ENCODE measurements at places on chromosomes 3 and 15.

GRCh38 chr3:2657971-2658370 lies 452.2 kb downstream of the IL5RA start:
- DNase-seq: no peak

DNA sequence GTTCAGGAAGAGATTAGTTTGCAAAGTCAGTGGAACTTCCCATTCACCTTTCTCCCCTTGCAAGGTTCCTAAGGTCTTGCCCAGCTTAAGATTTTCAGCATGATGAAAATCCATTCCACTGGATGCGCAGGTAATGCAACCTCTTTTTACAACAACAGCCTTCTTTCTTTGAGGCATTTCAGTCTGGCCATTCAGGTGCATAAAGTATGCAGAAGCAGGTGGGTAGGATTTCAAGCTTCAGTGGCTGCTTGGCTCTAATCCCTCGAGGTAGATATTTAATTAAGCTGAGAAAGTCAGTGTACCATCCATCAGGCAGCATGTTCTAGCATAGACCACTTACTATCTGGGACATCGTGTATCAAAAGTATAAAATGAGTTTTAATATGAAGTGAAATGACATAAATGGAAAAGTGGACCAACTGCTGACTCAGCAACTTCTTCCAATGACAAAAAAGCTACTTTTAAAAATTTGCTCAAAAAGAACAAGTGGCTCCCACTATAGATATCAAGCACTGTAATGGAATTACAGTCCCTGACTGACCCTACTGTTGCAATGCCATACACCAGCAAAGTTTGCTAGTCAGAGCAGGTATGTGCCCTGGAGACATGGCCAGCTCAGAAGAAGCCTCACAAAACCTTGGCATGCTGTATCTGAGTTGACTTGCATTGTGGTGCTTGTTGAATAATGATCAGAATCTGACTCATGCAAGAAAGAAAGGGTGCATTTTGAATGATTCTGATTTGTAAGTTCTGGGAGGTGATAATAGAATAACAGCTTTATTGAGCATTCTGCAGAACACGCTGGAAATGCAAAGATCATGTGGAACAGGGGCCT lies 459.9 kb upstream of the MCTP2 start:
- no peak for DNase-seq

GRCh38 chr3:55683666-55684270 lies 196.7 kb upstream of the WNT5A start:
- no peak for DNase-seq

GRCh38 chr15:81133782-81134461 lies at the start of gene CFAP161:
Gene CFAP161 (plus strand): TSS chr15:81134270. CDS start chr15:81134330, 60 bp downstream.
- peak; percentile 88 for DNase-seq

- DNase-seq: no peak
These were observed 81.8 kb upstream of the CPNE4 start for GRCh38 chr3:132116601-132117000.

DNA sequence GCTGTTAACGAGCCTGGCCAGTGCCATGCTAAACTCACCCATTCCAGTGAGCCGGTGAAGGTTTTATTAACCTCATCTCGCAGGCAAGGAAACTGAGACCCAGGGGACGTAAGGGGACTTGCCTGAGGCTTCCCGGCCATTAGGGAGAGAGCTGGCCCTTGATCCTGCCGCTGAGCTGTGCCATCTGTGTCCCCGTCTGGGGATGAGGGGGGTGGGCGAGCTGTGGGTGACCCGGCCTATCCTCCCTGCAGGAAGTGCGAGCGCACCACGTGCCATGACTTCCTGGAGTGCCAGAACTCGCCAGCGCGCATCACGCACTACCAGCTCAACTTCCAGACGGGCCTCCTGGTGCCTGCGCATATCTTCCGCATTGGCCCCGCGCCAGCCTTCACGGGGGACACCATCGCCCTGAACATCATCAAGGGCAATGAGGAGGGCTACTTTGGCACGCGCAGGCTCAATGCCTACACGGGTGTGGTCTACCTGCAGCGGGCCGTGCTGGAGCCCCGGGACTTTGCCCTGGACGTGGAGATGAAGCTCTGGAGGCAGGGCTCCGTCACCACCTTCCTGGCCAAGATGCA lies 88.5 kb downstream of the FBLN2 start:
- DNase-seq: no peak

DNA sequence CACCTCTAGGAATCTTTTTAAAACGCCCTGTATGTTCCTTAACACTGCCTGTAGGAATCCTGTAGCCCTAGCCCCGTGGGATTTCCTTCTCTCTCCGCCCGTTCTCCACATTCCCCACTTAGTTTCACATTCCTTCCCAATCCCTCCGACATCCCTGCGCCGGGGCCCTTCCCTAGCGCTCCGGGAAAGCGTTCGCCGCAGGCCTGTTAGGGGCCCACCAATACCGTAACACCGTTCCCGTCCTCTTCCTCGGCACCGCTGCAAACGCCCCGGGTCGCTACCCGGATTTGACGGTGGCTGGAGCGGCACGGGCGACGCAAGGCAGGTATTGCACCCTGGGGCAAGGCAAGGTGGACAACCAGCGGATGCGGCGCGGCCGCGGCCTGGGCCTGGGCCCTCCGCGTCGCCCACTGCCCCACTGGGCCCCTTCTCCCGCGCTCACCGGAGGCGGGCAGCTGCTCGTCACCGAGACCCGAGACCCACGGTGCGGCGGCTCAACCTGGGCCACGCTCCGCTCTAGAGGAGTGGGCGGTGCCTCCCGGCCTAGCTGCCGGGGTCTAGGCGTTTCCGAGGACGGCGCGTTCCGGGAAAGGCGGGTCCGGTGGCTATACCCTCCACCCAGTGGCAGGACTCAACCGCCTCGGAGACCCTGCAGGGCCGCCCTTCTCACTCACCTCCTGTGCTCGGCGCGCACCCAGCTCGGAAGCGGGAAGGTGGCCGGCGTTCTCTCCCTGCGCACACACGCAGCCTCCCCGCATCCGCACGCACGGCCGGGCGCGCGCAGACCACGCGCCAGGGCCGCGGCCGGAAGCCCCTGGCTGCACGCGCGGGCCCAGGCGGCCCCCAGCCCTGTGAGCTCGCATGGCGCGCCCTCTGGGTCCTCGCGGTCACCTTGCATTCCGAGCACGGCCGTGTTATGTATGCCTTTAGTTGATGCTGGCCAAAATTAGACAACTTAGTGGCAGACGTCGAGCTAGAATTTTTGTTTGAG lies at the start of gene B3GALNT1:
B3GALNT1 (minus strand) TSS at position 789 of the 991 bp plus-strand sequence. CDS start 18,595 bp downstream, outside the sequence.
- DNase-seq: no peak

DNA sequence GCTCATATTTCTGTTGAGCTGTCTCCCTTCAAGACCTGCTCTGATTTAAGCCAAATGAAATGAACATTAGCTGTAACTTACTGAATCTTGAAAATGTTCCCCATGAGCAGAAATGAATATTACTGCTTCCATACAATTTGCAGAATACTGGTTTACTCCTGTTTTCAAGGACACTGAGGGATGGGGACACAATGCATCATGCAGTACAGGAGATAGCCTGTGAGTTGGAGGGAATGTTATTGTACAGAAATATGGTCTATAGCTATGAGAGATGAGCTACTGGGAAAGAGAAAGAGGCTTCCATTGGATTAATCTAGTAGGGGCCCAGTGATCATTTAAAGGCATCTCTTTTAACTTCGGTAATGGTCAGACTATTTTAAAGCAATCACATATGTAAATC lies 798.2 kb downstream of the GRM7 start:
- DNase-seq: no peak

DNA sequence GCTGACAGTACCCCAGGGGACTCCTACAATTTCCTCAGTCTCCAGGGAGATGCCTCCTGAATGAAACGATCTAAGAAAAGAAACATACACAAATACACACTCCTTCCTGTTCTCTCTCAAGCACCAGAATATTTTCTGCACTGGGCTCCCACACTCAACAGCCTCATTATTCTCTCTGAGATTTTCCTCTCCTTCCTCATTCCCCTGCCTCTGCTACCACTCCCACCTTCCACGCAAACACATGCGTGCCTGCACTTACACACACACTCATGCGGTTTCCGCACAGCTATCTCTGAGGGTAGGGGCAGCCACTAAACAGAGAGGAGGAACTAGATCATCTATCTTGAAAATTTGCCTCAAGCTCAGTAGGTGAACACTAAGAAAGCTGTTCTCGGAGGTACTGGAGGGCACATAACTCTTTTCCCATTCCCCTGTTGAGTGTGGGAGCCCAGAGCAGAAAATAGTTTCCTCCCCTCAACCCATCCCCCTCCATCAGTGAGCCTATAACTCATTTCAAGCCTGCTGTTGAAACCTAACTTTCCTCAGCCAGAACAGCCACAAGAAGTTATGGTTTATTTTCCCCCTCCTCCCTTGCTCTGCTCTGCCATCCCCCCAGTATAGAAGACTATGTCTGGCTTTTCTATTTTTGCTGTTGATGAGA lies 30.5 kb upstream of the TIPARP start:
- no peak for DNase-seq

- DNase-seq: no peak
These were observed 136.8 kb upstream of the PLXNA1 start for GRCh38 chr3:126845920-126846715.

GRCh38 chr3:150762662-150763121 lies 277 bp downstream of the SIAH2 start:
- no peak for DNase-seq

- DNase-seq: no peak
These were observed 65.8 kb downstream of the PDE8A start for GRCh38 chr15:85047271-85047948.

- no peak for DNase-seq
These were observed 330.8 kb upstream of the AGTR1 start for GRCh38 chr3:148366743-148367410.

GRCh38 chr15:81016489-81017068 lies 15.9 kb downstream of the TLNRD1 start:
- DNase-seq: no peak

GRCh38 chr3:115961380-115961779 lies 338.1 kb downstream of the GAP43 start:
- DNase-seq: no peak

GRCh38 chr15:59074607-59075006 lies 30.3 kb upstream of the CCNB2 start:
- no peak for DNase-seq

- no peak for DNase-seq
These were observed 13.9 kb upstream of the HES1 start for GRCh38 chr3:194121891-194122631.

- no peak for DNase-seq
These were observed 15.6 kb downstream of the HERC1 start for GRCh38 chr15:63818191-63818590.

GRCh38 chr15:71410347-71410746 lies 295.1 kb downstream of the THSD4 start:
- no peak for DNase-seq

- DNase-seq: no peak
These were observed 226.0 kb upstream of the NDN start for GRCh38 chr15:23913081-23913480.

GRCh38 chr3:152183473-152183872 lies 85.3 kb upstream of the MBNL1 start:
- DNase-seq: peak; percentile 27

GRCh38 chr15:78007964-78008886 lies 69.3 kb downstream of the TBC1D2B start:
- DNase-seq: no peak

DNA sequence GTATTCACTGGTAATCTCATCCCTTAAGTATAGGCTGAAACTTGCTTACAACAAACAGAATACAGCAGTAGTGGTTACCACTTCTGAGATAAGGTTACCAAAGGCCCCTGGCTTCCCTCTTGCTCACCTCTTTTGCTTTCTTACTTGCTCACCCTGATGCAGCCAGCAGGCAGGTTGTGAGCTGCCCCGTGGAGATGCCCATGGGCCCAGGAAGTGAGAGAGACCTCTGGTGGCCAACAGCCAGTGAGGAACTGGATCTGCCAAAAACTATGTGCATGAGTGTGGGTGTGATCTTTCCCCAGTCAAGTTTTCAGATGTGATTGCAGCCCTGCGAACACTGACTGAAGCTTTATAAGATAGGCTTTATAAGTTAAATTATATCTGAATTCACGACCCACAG lies 48.7 kb downstream of the NMNAT3 start:
- peak; percentile 20 for DNase-seq

DNA sequence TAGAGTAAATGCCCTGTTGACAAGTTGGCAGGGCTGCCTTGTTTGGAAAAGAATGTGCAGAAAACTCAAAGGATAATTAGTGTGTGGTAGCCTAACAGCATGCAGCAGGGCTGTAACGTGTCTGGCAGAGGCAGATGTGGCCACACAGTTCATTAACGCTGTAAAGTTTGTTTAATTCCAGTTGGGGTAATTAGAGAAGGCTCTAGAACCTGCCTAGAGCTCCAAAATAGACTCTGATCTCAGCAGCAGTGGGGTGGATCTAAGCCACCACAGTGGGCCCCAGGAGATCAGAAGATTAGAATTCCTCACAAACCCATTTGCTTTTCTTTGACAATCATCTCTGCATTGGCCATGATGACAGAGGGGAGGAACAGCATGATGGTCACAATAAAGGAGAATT lies 65.1 kb upstream of the LEKR1 start:
- no peak for DNase-seq

DNA sequence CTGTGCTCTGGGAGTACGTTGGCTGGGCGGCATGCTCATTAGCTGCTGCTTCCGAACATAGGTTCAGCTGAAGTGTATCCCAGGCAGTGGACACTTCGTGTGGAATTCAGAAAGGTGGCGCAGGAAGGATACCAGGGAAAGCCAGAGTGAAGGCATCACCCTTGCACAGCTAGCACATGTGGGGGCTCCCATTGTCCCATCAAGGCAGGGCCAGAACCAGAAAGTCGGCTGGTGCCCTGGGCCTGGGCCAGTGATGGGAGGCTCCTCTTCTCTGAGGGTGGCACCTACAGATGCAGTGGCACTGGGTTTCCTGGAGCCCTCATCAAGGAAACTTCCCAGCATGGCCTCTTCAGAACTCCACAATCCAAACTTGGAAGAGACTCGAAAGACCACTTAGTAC lies 56.6 kb downstream of the PGPEP1L start:
- DNase-seq: no peak

GRCh38 chr3:183309276-183309675 lies 56.2 kb downstream of the B3GNT5 start:
- DNase-seq: no peak

- DNase-seq: no peak
These were observed 2.9 kb downstream of the PLXND1 start for GRCh38 chr3:129603561-129603942.

DNA sequence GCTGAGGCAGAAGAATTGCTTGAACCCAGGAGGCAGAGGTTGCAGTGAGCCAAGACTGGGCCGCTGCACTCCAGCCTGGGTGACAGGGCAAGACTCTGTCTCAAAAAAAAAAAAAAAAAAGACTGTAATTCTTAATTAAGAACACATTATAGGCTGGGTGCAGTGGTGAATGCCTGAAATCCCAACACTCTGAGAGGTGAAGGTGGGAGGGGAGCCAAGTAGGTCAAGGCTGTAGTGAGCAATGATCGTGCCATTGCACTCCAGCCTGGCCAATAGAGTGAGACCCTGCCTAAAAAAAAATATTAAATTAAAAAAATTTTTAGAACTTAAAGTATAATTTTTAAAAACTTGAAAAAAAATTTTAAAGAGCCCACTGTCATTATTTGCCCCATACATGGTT lies 13.4 kb upstream of the ARPIN start:
- no peak for DNase-seq

- no peak for DNase-seq
These were observed 975.5 kb upstream of the CFAP20DC start for GRCh38 chr3:60025096-60026050.

- no peak for DNase-seq
These were observed 792.8 kb downstream of the ZPLD1 start for GRCh38 chr3:103227651-103228050.
